HS-27A (cell line): ENCODE measurements at places on chromosomes 7 and 10.
A peak's percentile ranks its signal among the peaks of the same experiment; 100 is the strongest.

DNA sequence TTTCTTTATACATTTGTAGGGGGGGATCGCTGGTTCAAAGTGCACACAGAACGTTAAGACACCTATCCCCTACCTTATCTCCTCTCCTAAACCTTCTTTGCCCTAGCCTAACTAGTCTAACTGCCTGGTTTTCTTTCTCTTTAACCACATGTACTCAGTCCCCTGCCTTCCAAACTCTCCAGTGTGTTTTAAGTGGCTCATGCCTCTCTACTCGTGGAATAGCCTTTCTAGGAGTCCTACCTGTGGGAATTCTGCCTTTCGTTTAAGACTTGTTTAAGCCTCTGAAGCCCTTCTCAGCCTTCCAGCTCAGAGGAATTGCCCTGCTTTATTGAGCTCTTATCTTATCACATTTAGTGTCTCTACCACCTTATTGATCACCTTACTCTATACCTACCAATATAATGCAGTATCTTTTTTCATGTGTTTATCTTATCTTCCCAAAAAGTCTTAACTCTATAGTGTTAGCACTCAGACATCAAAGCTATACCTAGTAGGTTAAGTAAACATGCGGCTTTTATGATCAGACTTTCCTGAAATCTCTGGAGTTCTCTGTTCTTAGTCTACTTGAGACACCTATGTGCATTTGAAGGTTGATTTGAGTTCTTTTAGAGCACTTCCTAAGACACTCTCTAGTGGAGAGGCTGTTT is 50.7 kb downstream of the ARID5B start:
- no peak for DNase-seq

GRCh38 chr7:92955081-92955480 is 118.7 kb upstream of the CDK6 start:
- DNase-seq = no peak

DNA sequence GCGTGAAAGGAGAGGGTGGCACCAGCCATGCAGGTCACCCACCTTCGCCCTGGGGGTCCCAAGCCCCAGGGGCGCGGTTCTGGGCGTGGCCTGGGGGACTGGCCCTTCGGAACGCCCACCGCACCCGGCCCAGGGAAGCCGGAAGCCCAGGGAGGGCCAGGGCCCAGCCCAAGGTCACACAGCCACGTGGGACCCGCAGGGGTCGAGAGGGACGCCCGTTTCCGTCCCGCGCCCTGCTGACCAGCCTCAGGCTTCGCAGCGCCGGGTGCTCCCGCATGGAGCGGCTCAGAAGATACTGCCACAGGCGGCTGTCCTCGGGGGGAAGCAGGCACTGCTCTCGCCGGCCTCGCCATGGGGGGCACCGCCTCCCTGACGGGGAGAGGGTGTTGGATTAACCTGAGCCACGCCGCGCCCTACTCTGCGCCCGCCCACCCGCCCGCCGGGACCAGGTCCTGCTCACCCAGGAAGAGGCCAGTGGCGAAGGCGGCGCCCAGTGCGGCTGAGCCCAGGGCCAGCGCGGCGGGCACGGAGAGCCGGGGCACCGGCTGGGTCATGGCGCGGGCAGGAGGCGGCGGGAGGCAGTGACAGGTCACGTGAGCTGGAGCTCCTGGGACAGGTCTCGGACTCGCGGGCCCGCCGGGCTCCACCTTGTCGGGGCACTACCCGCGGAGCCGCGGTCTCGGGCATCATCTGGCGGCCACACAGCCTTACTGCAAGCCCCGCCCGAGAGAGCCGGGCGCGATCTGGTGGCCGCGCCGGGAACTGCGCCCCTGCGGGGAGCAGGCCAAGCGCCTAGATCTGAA is at the start of gene COMTD1:
TSS of gene COMTD1 (minus strand) at position 583 of the 803 bp plus-strand sequence. CDS start at position 554, 29 bp downstream.
- peak; percentile 40 for DNase-seq

DNA sequence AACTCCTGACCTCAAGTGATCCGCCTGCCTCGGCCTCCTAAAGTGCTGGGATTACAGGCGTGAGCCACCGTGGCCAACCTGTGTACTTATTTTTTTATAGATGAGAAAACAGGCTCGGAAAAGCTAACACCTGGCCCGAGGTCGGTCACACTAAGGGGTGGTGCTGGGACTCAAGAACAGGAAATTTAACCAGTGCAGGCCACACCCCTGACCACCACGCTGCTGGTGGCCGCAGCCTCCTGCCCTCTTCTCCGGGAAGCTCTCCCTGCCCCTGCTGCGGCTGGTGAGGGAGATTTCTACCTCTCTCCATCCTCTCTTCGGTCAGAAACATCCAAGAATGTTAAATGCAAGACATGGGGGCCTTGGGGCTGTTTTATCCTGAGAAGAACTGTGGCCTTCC is 63.2 kb downstream of the TNRC18 start:
- DNase-seq = no peak

DNA sequence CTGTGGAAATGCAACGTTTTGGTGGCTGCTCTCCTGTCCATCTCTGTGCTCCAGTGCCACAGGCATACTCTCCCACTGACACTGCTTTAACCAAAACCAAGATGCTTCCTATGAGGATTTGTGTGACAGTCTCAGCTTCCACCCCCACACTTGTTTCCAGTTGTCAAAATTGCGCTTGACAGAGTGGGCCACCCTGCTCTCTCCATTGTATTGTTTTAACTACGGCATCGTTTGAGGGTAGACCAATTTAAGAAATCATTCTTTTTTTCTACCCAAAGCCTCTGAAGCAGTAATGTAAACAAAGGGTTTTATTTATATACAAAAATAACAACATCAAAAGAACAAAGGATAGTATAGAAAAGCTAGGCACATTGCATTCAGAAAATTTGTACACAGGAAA is 178.0 kb downstream of the INHBA start:
- no peak for DNase-seq

- no peak for DNase-seq
Measured at GRCh38 chr7:9186730-9187129, 753.3 kb downstream of the NXPH1 start.

DNA sequence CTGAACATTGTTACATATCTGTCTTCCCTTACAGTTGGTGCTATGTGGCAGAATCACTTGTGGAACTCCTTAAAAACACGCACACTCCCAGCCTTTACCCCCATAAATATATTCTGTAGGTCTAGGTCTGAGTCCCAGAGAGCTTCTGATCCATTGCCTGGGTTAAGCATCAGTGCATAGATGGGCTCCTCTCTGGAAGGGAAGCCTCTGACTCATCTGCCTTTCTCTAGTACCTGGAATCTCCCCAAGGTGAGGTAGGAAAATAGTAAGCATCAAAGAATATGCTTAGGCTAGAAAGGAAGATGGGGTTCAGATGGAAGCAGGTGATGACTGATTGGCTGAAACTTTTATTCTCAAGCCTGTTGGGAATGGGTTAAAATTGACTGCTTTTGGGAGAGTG is 26.1 kb downstream of the PROSER2 start:
- no peak for DNase-seq

- DNase-seq = no peak
Measured at GRCh38 chr10:14014423-14014822, 316.3 kb downstream of the FRMD4A start.

DNA sequence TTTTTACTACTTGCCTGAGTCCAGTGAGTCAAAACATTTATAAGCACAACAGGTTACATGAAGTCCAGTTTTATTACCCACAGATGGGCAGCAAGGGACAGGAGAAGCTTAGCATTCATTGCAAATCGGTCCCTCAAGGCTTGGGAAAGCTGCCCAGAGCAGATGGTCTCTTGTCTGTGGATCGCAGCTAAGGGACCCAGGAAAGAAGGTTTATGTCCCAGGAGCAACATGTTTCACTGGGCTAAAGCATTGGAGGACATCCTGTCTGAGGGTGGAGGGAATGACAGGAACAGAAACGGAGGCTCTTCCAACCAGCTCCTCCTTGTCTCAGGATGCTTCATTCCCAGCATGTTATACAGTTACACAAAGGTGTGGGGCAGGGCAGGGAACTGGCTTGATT is 39.3 kb downstream of the TRIM24 start:
- DNase-seq = no peak
